ENCODE measurements at places on chromosomes 2 and 18.

- DNase-seq: peak; percentile 92
Measured at GRCh38 chr18:11125492-11126315, 23.7 kb downstream of the PIEZO2 start.

DNA sequence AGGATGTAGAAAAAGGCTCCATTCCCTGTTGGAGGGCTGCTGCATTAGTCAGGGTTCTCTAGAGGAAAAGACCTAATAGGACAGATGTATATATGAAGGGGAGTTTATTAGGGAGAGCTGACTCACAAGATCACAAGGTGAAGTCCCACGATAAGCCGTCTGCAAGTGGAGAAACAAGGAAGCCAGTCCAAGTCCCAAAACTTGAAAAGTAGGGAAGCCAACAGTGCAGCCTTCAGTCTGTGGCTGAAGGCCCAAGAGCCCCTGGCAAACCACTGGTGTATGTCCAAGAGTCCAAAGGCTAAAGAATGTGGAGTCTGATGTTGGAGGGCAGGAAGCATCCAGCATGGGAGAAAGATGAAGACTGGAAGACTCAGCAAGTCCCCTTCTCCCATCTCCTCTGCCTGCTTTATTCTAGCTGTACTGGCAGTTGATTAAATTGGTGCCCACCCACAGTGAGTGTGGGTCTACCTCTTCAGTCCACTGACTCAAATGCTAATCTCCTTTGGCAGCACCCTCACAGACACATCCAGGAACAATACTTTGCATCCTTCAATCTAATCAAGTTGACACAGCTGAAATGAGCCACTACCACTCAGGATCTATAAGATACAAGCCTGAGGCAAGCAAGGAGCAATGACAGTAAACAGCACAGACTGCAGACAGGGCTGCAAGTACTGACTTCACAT is 30.0 kb upstream of the ATG16L1 start:
- no peak for DNase-seq

DNA sequence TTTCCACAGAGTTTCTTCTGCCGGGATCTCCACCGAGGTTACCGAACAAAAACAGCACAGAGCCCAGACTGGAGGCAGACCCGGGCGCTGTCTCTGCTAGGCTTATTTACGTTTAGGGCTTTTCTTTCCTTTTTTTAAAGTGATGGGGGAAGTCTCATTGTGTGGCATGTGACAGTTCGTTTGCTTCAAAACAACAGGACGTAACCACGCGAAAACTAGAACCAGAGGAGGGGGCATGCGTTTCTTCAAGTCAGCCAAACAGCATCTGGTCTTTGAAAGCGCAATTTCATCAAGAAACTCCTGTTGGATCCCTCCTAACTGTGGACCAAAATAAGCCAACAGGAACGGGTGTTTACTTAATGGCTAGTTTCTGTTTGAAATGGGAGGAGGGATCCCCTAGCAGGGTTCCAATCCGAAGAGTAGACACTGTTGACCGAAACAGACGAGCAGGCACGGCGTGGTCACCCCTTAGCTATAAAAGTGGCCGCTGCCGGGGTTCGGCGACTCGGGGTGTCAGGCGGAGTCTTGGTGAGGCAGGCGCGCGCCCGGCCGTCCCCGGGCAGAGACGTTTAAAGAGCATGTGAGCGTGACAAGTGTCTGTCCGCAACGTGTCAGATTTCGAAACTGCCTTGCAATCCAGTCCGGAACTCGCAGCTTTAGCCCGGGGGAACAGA is 997 bp upstream of the TGIF1 start:
- peak; percentile 81 for DNase-seq

DNA sequence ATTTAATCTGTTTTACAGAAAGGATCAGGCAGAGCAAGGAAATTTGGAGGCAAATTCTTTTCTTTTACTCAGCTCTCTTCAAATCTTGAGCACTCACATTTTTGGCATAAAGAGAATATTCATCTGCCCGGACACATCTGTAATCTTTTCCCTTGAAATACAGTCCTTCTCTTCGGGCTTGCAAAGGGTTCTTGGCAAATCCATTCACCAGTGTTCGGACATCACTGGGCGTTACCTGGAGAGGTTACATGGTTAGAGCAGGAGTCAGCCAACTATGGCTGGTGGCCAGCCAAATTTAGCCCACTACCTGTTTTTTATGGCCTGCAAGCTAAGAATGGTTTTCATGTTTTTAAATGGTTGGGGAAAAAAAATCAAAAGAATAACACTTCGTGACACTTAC is 2.1 kb downstream of the PFN4 start:
- no peak for DNase-seq

DNA sequence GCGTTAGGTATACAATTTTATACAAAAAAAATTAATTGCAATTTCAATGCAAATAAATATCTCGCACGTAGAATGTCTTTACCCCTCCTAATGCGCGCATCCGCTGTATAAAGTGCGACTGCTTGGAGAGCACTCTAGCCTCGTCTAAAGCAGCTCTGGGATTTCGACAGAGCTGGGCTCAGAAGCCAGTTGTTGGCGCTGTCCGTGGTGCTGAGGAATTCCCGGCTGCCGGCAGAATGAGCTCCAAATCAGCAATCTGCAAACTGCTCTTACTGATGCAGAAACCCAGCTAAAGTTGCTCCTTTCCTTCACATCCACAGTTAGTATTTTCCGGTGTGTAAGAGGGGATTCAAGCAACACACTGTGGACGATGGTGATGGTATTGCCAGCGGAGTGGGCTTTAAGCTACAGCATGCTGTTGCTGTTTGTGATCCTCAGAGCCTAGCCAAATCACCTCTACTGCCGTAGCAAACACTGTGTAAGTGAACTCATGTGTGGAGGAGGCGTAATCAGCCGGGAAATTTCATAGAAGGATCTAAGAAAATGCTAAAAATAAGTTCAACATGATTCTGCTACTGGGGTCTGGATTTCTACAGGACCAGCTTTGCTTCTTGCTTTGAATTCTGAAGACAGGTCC is at the start of gene VWC2L:
Gene VWC2L (plus strand): TSS at position 137 of the 637 bp plus-strand sequence. CDS start 3,140 bp downstream, outside the sequence.
- DNase-seq: peak; percentile 47

All from right lung (tissue), 10 donors.